GM23338 (cell line): ENCODE measurements at places on chromosomes 16 and 17.

GRCh38 chr17:78674156-78674555 is 97.0 kb upstream of the DNAH17 start:
- DNase-seq, result no peak

DNA sequence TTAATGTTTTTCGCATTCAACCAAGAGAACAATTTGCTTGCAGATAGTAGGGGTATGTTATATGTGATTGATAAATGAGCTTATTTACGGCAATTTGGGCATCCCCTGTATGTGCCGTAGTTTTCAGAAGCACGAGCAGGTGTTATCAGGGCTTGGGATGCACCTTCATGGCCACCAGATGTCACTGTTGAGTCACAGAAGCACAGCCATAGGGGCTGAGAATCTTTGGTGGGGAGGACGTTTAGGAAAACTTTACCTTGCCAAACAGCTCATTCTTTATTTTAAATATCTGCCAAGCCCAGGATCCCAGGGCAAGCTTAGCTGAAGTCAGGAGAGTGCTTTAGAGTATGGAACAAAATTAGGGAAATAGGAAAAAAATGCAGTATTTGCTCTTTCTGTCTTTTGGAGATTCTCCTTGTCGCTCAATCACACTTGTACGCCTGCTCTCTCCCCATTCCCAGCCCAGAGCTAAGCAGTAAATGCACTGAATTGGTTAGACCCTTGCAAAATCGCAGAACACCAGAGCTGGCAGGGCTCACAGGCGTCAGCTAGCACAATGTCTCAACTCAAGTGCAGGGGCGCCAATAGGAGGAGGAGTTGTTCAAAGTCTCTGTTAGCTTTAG is 93.6 kb upstream of the MPHOSPH6 start:
- peak; percentile 80 for DNase-seq

DNA sequence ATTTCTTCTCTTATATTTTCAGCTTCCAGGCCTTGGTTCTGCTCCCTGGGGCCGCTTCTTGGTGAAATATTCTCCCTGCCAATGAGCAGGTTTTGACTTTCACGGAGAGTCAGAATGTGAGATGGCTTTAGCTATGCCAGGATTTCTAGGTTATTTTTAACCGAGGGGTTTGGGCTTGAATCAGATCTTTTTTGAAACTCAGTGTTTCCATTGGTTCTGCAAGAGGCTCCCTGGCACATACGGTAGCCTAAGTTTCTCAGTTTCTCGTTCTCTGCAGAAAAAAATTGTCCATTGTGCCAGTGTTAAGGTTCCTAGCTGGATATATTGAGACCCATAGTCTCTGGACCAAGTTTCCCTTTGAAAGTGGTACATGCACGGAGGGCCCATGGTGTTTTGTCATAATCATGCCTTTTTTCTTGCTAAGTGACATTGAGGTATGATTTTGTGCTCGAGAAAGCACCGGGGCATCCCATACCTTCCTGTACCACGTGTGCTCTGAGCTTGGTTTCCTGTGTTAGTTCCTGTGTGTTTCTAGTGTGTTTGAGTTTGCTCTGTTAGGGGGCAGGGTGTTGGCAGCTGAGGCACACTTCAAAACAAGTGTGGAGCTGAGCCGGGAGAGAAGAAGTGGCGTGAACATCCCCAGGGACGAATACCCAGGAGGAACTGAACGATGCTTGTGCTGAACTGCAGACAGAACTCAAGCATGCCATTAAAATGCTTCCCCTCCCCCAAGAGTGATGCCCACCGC is 127.2 kb downstream of the HS3ST3B1 start:
- DNase-seq, result no peak

GRCh38 chr16:82796047-82796446 is 169.3 kb downstream of the CDH13 start:
- no peak for DNase-seq

DNA sequence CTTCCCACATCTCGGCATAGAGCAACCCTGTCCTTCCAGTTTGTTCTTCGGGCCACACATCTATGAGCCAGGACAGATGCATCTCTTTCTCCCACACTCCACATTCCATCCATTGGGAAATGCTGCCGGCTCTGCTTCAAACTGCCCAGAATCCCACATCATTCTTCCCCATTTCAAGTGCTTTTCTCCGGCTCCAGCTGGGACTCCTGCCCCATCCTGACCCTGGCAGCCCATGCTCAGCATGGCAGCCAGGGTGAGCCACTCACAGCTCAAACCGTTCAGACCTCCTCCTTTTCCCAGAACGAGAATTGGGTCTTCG is 132.8 kb upstream of the SDK2 start:
- no peak for DNase-seq

- DNase-seq, result no peak
Measured at GRCh38 chr17:65985571-65985970, 206.4 kb downstream of the CEP112 start.

DNA sequence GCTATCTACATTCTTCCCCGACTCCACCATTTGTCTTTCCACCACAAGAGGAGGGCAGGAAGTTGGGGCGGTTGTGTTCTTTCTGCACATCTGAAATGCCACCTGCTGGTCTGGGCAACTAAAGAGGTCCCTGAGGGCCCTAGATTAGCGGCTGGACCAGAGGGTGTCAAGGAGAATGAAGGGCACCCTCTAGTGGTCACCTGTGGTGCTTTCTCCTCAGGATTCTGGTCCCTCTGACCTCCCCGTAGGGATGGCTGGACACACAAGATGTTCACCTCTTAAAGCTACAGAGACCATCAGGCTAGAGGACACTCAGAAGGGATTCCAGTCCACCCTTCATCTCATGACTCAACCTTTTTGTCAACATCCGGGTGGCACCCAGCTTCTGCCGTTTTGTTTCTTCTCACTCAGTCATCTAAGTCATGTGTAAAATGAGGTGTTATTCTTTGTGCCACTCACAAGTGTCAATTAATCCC is 2.9 kb upstream of the SCIMP start:
- DNase-seq, result peak; percentile 93

DNA sequence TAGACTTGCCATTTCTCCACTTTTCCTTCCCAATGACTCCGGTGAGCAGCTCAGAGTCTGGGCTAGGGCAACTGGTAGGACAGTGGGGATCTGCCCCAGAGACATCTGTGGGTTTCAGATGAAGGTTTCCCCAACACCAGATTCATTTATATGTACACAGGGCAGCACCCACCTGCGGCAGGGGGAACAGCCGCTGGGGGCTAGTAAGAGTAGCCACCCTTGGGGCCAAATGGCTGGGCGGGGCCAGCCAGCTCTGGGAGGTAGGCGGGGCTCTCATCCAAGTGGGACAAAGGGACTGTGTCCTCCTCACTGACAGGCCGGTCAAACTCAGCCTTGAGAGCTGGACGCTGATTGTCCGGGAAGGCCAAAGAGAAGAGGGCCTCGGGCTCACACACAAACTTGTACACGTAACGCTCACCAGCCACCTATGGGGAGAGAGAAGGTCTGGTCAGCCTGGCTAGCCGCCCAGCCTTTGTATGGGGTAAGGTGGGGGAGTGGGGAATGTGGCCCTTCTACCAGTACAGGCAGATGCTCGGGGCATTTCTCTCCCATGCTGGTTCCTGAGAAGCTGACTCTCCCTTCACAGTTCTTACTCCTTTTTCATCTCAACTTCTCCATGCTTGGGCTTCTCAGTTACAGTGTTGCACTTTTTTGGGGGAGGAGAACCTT is 17.7 kb downstream of the ETV4 start:
- no peak for DNase-seq

DNA sequence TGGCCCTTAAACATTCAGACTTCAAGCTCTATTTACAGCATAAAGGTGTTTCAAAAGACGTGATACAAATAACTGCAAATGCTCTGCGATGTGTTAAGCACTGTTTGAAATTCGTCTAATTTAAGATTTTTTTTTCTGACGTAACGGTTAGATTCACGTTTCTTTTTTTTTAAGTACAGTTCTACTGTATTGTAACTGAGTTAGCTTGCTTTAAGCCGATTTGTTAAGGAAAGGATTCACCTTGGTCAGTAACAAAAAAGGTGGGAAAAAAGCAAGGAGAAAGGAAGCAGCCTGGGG is 681 bp upstream of the MAPT start:
- DNase-seq, result no peak

- no peak for DNase-seq
Measured at GRCh38 chr16:1398351-1398750, 16.2 kb downstream of the UNKL start.

- no peak for DNase-seq
Measured at GRCh38 chr16:65111306-65111705, 10.6 kb downstream of the CDH11 start.

DNA sequence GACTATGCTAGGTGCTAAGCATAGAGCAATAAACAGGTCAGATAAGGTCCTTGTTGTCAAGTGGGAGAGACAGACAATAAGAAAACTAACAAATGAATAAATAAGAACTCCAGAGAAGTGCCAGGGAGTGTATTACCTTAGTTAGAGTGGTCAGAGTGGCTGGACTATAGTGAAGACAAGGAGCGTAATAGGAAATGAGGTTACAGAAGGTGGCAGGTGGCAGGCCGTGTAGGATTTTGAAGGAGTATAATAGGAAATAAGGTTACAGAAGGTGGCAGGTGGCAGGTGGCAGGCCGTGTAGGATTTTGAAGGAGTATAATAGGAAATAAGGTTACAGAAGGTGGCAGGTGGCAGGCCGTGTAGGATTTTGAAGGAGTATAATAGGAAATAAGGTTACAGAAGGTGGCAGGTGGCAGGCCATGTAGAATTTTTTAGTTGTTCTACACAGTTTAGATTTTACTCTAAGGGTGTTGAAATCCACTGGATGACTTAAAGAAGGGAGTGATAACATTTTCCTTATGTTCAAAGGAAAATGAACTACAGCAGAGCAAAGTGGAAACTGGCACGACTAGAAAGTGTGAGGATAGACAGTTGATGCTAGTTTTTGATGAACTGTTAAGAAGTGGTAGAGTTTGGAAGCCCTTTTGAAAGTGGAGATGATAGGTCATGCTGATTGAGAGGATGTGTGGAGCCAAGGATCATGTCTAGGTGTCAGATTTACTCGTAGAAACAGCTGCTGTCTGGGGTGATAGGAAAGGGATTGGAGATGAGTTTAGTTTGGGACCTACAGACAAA is 3.6 kb upstream of the KRTAP3-1 start:
- DNase-seq, result no peak

- peak; percentile 29 for DNase-seq
Measured at GRCh38 chr16:30369091-30369937, 980 bp downstream of the TBC1D10B start.

- no peak for DNase-seq
Measured at GRCh38 chr17:39014044-39014794, 47.0 kb upstream of the FBXO47 start.

- peak; percentile 59 for DNase-seq
Measured at GRCh38 chr17:1108478-1108764, 71.4 kb downstream of the ABR start.

DNA sequence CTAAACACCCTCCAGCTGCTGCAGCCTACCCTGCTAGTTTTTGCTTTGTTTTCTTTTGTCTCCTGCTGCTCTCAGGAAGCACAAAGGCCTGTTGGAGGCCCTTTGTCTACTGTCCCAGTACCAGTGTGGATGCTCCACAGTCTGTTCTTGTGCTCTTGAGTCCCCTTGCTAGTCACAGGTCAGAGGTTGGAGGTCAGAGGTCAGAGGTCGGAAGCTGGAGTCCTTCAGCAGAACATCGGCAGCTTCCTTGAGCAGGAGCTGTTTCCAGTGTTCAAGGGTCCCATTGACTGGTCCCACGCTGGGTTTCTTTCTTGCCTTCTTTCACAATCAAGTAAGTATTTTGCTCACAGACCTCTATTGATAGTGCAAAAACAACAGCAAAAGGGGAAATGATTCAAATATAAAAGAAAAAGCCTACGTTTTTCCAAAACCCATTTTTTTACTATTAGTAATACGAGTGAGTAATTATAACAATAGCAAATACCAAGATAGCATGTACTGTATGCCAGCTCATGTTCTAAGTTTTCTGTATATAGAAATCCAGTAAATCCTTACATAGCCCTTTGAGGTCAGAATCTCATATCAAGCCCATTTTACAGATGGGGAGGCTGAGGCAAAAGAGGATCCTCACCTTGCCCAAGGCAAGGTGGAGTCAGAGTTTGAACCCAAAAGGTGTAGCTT is 10.9 kb upstream of the IL34 start:
- DNase-seq, result peak; percentile 40

DNA sequence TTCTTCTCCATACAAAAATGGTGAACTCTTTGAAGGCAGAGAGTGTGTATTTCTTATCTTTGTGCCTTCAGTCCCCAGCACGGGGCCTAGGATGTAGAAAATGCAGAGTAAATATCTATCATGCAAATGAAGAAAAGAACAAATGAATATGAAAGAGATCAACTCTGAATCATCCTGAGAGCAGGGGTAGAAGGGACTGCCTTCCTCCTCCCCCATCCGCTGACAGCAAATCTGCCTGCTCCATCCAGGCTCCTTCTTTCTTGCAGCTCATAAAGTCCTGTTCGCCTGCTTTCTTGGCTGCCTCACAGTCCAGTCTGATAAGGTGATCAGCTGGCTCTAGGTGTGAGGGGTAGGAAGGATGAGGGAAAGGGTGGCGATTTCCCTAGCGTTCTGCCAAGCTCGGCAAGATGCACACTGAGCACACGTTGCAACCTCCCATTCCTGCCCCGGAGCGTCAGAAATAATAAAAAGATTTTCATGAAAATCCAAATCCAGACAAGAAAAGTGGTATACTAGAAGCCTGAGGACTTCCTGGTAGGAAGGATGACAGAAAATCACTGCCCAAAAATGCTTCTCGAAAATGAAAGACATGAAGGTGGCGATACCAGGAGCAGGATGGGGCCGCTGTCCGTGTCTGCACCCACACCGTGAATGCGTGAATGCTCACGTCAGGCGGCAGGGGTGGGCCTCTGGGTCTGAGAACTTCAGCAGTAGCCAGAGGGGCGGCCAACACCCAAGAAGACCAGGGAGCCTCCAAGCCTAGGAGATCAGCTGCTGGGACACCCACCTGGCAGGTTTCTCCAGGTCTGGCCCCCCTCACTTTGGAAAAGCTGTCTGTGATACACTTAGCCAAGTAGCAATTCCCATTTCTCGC is 67.1 kb downstream of the VPS53 start:
- peak; percentile 18 for DNase-seq

- peak; percentile 96 for DNase-seq
Measured at GRCh38 chr17:16286009-16286946, 67.0 kb downstream of the CENPV start.

DNA sequence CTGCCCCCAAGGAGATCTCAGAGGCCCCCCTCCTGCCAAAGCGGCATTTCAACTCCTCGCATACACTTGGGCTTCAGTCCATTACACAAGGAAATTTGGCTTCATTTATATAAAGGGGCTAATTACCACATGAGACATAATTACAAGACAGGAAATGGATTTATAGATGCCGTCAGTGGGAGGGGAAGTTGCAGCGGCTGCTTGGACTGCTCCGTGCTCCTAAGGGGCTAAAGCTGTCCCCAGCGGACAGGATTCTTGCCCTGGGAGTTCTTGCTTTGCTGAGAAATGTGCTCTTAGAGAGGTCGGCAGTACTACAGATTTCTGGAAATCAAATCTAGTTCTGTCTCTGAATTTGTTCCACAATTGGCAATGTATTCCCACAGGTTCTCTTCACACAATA is 57.2 kb upstream of the NLK start:
- DNase-seq, result no peak
